ENCODE measurements at places on chromosomes 3 and 15.
A peak's percentile ranks its signal among the peaks of the same experiment; 100 is the strongest.

DNA sequence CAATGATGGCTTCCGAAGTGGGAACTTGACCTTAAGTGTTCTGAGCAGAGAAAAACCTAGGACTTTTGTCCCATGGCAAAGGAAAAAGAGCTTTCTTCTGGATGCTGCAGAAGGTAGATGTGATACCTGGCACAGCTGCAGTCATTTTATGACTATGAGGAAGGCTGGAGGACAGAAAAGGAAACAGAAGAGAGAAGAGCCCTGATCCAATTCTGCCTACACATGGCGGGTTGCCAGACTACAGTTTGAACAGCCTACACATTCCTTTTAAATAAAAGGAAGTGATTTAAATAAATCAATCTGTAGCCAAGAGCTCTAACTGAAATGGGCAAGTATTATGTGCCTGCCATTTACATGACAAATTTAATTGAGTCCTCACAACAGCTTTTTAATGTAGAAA, 43.6 kb upstream of the CHRNB4 start:
- no peak for DNase-seq

DNA sequence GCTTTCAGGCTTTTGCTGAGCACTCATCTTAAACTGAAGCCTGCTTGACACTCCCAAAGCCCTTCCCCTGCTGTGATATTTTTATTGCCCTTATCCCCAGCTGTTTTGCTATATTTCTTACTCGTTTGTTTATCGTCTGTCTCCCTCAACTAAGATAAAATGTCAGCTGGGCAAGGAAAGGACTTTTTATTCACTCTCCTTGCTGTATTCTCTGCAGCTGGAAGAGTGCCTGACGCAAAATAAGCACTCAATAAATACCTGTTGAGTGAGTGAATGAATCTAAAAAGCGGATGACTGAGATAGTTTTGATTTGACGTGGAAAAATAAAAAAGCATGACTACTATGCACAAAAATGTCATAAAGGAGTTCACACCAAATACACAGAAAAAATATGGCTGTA, 84.8 kb upstream of the POMGNT2 start:
- no peak for DNase-seq

- no peak for DNase-seq
Measured at GRCh38 chr3:81295906-81296577, 465.4 kb downstream of the GBE1 start.

GRCh38 chr15:49315391-49315823, 107.6 kb upstream of the FGF7 start:
- no peak for DNase-seq

GRCh38 chr3:45497963-45498362, 96.6 kb upstream of the LIMD1 start:
- no peak for DNase-seq

- no peak for DNase-seq
Measured at GRCh38 chr3:190491533-190492054, 22.3 kb upstream of the IL1RAP start.

DNA sequence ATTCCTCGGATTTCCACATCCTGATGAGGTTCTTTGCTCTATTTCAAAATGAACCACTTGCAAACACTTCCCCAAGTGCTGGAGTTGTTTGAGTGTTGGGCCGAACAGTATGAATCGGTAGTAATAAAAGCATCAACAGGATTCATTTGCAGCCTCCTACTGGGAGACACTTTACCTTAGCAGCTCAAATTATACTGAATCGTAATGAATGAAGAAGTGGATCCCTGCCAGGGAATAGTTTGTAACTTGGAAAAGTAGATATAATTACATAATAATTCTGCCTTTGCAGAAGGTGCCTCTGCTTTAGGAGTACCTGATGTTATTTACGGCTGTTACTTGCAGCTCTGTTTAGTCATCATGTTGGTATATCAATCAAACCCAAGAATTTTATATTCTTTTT, 669.1 kb downstream of the CADM2 start:
- no peak for DNase-seq

GRCh38 chr15:28191832-28192231, 92.7 kb upstream of the OCA2 start:
- peak; percentile 44 for DNase-seq

DNA sequence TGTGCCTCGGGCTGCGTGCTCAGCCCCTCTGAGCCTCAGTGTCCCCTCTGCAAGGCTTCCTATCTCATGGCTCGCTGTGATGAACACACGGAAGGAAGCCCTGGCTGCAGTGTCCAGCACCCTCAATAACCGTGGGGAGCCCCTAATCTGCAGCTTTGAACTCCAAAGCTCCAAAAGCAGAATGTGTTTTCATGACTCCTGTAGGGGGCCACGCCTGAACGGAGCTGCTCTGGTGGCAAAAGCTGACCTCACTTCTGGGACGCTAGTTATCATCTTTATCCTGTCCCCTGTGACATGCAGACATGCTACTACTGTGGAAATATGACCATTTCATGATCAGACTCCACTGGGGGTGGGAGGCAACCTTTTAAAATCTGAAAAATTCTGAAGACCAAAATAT, 98.8 kb downstream of the SEC22A start:
- DNase-seq, result no peak

DNA sequence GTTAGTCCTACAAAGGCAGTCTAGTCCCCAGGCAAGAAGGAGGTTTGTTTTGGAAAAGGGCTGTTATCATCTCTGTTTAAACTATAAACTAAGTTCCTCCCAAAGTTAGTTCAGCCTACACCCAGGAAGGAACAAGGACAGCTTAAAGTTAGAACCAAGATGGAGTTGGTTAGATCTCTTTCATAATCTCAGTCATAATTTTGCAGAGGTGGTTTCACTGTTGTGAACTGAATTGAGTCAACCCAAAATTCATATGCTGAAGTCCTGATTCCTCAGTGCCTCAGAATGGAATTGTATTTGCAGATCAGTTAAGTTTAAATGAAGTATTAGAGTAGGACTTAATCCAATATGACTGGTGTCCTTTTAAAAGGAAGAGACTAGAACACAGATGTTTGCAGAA, 101.0 kb upstream of the C3orf80 start:
- DNase-seq, result no peak

DNA sequence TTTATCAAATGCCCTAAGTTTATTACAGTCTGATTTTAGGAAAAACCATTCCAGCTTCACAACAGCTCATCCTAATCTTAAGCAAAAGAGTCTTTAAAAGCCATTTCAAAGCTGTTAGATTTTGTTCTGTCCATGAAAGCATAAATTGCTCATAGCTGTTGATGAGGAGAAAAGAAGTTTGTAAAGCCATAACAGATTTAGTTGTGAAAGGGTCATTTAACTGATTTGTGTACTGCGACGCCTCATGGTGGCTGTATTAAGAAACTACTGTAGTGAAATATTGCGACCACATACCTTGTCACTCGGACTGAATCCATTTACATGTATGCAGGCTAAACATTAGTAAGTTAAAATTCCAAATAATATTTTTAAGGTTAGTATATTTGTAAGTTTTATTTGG, 20.9 kb downstream of the BBX start:
- peak; percentile 68 for DNase-seq

DNA sequence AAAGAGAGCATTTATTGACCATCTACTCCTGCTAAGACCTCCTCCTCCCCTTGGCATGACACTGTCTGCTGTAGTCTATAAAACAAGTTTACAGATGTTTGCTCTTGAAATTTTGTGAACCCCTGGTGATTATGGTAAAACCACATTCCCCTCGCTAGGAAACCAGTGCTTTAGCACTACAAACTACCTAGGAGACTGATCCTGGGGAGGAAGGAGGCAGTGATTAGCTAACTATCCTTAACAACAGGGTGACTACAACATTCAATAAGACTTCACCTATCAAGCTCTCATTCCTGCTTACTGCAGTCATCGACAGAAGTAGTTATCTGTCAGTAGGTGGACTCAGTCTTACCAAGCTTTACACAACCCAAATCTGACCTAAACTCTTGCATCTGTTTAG, 371.3 kb downstream of the TUSC7 start:
- DNase-seq, result no peak

DNA sequence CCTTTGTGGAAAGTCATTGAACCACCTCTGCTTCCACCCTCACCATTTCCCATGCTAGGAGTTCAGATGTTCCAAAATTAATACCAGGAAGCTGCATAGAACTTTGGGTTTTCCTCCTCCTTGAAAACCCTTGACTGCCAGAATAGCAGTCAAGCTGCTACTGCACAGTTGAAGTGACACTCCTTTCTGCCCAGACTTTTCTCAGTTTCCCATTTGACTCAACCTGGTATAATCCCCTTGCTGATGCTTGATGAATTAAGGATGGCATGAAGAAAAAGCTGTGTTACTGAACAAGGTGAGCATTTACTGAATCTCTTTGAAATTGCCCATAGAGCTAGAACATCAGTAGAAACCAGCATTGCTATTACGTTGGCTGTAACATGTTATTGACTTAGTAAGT, 286.0 kb downstream of the EDEM1 start:
- DNase-seq, result no peak

DNA sequence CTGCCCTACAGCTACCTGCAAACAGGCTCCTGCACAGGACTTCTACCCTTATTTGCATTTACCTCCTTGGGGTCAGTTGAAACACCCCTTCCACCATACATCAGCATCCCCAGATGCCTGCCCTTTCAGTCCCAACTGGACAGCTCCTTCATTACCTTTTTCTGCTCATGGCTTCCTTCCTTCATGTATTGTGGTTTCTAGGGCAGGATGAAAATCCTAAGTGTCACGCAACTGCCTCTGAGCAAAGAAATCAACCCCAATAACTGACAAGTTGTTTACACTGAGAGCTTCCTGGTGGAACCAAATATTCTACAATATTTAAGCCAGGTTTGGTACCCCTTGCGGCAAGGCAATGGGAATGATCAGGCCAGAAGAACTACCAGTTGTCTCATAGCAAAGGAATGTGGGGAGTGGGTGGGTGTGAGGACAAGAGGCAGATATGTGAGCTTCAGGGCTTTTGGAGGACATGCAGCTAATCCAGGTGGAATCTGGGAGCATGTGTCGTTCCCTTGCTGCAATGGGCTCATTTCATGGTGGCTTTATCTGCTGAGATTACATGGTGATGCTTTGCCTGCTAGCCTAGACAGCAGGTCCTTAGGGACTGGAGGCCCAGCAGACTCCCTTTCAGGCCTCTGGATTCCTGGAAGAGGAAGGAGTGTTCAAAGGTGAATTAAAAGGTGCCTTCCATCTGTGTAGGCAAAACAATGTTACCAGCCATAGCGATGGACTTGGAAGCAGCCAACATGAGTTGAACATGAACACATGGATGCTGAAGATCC, 34.9 kb downstream of the PPCDC start:
- no peak for DNase-seq

- no peak for DNase-seq
Measured at GRCh38 chr3:116241677-116242076, 203.6 kb downstream of the LSAMP start.

- no peak for DNase-seq
Measured at GRCh38 chr15:85318048-85318731, 62.2 kb upstream of the AKAP13 start.

DNA sequence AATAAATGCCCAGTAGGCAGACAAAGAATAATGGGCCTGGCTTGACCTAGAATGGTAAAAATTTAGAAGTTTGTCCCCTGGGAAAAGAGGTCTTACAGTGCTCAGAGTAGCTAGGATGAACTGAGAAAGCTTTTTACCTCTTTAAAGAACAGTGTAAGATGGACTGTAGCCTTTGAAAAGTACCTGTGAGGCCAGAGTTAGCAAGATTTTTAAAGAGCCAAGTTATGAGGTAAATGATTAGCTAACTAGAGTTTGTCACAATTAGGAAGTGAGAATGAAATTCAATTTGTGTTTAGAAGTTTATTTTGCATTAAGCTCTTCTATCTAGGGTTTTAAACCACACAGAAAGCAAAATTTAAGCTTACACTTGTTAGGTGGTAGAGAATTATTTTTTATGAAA, 480.9 kb downstream of the ZIC1 start:
- DNase-seq, result no peak

GRCh38 chr3:195698647-195699387, 22.0 kb upstream of the MUC20 start:
- no peak for DNase-seq

DNA sequence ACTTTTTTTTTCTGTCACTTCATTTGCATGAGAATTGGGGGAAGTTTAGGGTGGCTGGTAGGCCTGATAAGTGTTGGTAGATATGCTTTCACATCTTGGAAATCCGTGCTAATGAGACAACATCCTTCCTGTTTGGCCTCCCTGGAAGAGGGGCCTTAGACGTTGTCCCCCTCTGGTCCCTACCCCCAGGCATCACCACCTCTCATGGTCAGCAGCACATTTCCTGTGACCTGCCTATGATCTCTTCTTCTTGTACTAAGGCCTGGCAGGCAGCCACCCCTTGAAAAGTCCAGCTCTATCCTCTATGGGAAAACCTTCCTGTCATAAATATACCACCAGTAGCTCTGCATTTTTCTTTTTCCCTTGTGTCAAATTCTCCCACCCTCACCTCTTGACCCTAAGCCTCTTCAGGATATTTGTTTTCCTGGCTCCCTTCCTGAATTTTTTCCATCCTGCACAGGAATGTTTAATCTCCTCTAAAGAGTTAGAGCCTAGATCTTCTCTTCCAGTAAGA, 107.8 kb downstream of the SNRK start:
- no peak for DNase-seq

DNA sequence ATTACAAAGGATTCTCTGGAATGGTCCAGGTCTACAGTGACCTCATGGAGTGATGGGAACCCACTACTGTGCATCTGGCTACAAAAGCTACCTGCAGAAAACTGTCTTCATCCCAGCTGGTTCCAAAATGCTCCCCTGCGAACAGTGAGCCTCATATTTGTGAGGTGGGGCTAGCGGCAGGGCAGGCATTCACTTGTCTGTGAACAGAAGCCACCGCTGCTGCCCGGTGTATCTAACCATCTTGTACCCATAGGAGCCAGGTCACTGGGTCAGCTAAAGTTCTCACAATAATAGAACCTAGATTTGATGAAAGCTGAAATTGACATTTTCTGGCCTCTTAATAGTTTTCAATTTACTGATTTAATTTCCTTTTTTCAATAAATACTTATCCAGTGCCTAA, 150.7 kb downstream of the KLF13 start:
- no peak for DNase-seq

GRCh38 chr15:24916305-24917009, 38.3 kb upstream of the SNRPN start:
- DNase-seq, result no peak

- no peak for DNase-seq
Measured at GRCh38 chr3:167913219-167913835, 177.8 kb downstream of the SERPINI1 start.

- DNase-seq, result no peak
Measured at GRCh38 chr3:81764665-81765064, 3.2 kb upstream of the GBE1 start.

GRCh38 chr15:29457729-29458128, 188.1 kb upstream of the NSMCE3 start:
- DNase-seq, result no peak

All from hippocampal formation (tissue), 2 donors.